ENCODE measurements at places on chromosomes 16 and 17.

DNA sequence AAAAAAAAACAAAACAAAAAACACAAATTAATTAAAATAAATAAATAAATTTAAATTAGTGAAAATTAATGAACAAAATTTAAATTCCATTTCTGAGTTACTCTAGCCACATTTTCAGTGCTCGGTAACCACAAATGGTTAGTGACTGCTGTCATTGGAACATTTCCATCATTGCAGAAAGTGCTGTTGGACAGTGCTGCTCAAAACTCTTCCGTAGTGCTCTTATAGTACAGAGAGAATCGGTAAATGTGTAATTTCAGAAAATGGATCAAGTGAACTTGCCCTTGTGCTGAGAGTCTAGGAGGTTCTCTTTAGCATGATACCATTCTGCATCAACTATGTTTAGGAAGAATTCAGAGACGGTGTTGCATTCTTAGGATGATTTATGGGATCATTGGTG is 23.7 kb downstream of the ZNRF1 start:
- DNase-seq, result no peak

- DNase-seq, result no peak
Measured at GRCh38 chr17:78272181-78272913, 40.9 kb downstream of the TMEM235 start.

- DNase-seq, result no peak
Measured at GRCh38 chr16:12155235-12155634, 178.7 kb downstream of the SNX29 start.

DNA sequence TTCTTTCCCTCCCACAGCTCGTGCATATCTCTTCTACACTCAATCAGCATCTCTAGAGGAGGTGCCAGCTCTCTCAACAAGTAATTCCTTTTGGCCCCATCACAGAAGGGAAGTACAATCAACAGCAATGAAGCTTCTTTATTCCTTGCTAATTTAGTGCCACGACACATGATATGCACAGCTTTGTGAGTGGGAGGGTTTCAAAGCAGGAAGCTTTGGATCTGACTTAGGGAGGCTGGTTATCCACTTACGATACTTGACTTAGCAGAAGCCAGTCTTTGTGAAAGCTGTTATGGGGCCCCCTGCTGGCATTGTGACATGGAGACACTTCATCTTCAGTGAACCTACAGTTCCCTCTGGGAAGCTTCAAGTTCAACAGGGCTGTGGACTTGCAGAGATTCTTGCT is 81.0 kb downstream of the TMEM100 start:
- peak; percentile 71 for DNase-seq

GRCh38 chr17:61205401-61205800 is 194.2 kb upstream of the TBX2 start:
- DNase-seq, result no peak

GRCh38 chr17:3033741-3034577 is 29.4 kb downstream of the OR1D5 start:
- no peak for DNase-seq

GRCh38 chr16:66419527-66419926 is 7.6 kb upstream of the BEAN1 start:
- DNase-seq, result no peak

DNA sequence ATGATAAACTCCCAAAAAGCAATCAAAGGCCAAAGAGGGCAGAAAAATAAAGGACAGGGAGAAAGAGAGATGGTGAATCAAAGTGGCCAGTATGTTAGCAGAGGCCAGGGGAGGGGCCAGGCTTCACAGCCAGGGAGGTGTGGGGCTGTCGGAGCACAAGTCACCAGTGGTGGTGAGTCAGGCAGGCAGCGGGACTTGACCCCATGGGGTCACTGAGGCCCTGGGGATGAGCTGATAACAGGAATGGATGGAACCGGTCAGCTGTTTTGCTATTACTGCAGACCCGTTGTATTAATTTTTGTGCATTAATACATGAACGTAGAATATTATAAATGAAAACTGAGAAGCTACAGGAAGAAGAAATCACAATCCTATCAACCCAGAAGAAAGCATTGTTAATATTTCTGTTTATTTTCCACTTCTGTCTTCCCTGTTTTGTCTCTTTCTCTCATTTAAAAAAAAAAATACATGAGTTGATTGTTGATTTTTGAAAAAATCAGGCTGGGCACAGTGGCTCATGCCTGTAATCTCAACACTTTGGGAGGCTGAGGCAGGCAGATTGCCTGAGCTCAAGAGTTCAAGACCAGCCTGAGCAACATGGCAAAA is 106.9 kb downstream of the SOCS1 start:
- no peak for DNase-seq

DNA sequence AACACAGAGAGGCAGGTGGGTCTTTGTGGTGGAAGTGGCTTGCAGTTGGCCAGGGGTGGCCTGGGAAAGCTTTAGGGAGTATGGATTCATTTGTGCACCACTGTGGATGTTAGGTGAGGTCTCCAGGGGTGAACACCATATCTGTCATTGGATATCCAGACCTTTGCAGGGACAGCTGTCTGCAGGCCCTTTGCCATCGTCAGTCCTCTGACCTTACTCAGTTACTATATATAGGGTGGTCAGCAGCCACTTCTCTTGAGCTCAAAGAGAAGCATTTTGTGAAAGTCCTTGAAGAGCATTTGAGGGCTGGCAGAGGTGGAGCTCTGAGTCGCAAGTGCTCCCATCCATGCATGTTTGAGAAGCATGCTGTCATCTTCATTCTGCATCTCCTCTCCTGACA is 40.4 kb downstream of the TMEM11 start:
- no peak for DNase-seq

DNA sequence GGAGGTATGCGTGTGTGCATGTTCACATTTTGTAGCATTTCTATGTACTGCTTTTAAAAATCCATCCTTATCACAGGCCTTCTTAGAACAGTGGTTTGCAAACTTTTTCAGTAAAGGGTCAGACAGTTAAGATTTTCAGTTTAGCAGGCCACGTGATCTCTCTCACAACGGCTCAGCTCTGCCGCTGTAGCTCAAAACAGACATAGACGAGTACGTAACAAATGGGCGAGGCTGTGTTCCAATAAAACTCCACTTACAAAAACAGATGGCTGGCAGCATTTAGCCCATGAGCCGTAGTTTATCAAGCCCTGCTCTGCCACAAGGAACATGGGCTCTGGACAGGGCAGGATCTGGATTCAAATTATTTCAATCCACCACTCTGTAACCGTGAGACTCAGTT is 141.8 kb downstream of the XYLT1 start:
- DNase-seq, result peak; percentile 31

DNA sequence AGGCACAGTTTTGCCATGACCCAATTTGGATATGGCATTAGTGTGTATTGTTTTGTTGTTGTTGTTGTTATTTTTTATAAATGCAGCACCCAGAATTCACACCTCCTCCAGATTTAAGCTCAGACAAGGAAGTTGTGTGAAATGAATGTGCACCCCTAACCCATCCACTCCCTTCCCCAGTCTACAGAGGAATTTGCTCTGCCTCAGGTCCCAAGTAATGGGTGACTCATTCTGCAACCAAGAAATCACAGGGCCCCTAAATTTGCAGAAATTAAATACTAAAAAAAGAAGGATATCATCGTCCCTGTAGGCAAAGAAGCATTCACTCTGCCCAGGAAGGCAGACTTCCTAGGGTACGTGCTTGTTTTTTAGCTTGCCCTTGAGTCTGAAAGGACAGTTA is 62.3 kb downstream of the CLEC16A start:
- no peak for DNase-seq

DNA sequence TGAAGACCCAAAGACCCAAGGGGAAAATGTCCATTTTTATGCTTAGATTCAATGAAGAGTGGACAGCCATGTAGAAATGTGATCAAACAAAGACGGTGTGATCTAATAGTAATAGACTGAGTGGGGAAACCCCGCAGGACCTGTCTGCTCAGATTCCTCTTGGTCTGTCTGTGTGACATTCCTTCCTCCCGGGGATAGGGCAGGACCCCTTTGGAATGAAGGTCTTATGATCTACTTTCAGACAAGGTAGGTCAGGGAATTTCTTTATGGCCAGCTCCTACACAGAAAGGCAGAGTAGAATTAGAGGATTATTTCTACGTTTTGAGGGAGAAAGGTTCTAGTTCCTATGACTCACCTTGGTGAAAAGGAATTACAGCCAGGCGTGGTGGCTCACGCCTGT is 267.6 kb downstream of the STX8 start:
- DNase-seq, result no peak

DNA sequence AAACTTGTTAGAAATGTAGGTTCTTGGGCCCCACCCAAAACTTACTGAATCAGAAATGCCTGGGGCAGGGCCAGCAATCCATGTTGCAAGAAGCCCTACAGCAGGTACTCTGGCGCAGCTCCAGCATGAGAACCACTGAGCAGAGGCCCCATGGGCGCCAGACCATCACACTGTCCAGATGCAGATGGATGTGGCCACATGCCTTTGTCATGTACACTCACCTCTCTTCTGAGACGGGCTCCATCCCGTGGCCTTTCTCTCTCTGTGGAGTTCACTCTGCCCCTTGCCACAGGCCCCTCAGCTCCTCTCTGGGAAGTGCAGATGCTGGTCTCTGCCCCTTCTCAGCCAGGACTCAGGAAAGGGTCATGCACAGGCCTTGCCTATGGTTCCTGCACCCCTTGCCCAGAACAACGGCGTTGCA is 2.3 kb upstream of the CCNF start:
- DNase-seq, result no peak

DNA sequence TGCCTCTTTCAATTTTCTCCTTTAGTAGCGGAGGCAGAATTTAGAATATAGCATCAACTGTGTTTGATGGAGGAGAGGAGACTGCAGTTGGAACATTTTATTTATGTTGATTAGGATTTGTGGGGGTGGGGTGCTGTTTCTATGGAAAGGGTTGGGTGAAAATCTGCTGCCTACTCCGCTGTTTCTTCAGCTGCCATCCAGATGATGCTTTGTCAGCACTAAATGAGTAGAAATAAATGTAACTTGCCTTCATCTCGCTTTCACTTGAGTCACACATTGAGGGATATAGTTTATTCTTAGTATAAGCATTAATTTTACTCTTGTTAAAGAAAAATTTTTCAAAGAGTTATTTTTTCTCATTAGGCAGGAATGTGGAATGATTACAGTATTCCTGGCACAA is 42.1 kb downstream of the ABHD15 start:
- DNase-seq, result no peak

DNA sequence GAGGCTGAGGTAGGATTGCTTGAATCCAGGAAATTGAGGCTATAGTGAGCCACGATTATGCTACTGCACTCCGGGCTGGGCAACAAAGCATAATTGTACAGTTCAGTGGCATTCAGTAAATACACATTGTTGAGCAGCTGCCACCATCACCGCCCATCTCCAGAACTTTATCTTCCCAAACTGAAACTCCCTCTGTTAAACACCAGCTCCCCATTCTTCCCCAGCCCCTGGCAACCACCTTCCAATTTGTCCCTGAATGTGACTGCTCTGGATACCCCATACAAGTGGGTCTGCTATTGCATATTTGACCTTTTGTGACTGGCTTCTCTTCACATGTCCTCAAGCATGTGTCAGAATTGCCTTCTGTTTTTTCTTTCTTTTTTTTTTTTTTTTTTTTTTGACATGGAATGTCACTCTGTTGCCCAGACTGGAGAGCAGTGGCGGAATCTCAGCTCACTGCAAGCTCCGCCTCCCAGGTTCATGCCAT is 2.9 kb downstream of the RPL38 start:
- DNase-seq, result no peak

DNA sequence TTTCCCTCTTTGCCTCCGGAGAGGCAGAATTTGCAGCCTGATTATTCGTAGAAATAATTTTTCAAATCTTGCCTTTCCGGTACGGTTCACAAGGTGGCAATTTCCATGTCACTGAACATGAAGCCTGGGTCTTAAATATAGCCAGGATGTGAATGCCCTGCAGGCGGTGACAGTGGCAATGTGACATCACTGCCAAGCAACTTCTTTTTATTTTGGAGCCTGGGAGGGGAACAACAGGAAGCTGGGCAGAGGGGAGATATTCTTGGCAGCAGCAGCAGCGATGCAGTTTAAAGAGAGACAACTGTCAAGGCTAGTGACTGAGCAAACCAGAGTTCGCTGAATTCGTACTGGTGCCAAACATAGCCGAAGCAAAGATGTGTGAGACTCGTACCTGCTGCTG is 171.1 kb downstream of the SNX29 start:
- no peak for DNase-seq

DNA sequence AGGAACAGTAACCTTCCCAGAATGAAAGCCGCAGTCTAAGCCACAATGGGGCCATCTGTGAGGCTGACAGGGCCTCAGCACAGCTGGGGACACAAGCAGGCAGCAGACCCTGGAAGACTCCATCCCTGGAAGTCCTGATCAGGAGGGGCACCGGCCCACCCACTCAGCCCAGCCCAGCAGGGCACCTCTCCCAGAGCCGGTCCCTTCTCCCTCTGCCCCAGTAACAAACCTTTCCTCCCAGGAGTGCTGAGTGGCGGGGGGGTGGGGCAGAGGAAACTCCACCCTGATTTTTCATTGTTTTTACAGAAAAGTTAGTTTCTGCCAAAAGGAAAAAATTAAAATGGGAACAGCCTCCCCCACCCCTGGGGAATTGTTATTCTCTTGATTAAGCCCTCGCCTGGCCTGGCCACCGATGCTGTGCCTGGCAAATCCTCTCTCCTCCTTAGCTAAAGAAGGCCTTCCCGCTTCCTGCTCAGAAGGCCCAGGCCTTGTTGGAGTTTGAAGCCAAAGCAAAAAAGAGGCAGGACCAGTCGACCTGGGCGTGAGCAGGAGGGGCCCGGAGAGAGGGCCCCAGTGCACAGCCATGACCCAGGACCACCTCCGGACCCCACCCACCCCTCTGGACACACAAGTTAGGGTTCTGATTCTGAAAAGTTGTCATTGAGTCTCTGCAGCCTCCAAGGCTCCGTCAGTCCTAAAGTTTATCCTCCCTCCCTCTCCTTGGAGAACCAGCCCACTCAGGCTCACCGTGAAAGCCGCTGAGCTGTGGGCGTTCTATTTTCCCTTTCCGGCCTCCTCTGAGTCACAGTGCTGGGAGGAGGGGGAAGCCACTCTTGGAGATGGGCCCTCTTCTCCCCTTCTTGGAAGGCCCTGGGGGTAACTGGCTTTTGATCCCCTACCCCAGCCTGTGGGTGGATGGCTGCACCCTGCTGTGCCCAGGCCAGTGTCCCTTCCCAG is 128.4 kb upstream of the TNRC6C start:
- DNase-seq, result peak; percentile 68

DNA sequence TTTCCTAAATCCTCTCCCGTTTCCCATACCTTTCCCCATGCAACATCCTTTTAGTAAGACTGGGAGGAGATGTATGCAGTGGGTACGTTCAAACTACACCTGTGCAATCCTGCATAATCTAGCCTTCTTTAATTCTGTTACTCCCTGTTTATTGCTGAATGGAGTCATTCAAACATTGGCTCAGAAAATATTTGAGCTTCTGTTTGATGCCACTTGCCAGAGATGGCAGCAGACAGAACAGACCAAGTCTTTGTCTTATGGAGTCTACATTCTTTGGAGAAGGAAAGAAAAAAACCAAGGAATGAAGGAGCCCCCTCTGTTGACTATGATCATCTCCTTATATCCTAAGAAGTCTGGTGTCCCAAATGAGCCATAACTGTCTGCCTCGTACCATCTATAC is 288.8 kb downstream of the HAPSTR1 start:
- no peak for DNase-seq

- DNase-seq, result no peak
Measured at GRCh38 chr17:57488856-57489255, 232.5 kb downstream of the MSI2 start.

GRCh38 chr17:42001729-42002128 is 15.5 kb downstream of the DNAJC7 start:
- no peak for DNase-seq
